BJ (cell line): ENCODE measurements at places on chromosomes 3 and 15.

DNA sequence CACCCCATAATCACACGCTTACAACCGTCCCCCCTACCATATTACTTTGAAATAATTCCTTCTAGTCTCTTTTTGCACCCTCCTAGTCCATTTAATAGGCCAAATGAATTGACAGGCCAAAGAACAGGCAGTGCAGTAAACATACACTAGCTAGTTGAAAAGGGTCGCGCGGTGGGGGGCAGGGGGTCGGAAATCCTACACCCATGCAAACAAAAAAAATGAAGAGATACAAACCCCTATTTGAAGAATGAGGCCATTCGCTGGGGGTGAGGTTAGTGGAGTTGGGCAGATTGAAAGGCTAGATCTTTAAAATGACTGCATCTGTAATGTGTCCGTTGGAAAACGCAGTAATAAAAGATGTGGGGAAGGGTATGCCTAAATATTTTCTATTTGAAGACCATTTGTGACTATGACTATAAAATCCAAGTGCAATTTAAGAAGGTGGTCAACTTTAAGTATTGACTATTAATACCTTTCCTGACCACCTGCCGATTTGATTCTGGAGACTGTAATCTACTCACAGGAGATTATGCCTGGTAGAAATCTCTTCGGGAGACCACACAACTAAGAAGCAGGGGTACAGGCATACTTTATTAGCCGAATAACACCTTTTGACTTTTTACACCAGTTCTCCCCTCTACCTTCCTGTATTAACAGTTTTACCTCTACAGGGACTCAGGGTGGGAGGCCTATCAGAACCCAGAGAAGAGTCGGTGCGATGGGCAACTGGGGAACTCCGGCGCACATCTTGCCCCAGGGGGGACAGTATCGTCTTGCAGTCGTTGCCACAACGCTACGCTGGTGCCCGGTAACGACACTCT lies 762 bp upstream of the ARL6 start:
- DNase-seq: no peak

- no peak for DNase-seq
Observed at GRCh38 chr15:48533982-48534381, 111.5 kb downstream of the FBN1 start.

GRCh38 chr15:64844576-64845145 lies 2.9 kb downstream of the PLEKHO2 start:
- DNase-seq: no peak

DNA sequence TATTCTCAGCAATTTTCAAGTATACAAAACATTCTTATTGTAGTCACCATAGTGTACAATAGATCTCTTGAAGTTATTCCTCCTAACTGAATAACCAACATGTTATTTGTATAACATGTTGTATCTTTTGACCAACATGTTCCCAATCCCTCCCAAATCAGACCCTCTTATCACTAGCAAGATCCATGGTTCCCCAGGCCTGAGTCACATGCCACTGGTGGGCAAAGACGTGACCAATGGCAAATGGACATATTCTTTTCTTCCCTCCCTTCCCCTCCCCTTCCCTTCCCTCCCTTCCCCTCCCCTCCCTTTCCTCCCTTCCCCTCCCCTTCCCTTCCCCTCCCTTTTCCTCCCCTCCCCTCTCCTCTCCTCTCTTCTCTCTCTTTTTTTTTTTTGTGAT lies 45.4 kb downstream of the AMOTL2 start:
- DNase-seq: no peak

GRCh38 chr3:125433611-125434041 lies 58.5 kb upstream of the ZNF148 start:
- DNase-seq: no peak

DNA sequence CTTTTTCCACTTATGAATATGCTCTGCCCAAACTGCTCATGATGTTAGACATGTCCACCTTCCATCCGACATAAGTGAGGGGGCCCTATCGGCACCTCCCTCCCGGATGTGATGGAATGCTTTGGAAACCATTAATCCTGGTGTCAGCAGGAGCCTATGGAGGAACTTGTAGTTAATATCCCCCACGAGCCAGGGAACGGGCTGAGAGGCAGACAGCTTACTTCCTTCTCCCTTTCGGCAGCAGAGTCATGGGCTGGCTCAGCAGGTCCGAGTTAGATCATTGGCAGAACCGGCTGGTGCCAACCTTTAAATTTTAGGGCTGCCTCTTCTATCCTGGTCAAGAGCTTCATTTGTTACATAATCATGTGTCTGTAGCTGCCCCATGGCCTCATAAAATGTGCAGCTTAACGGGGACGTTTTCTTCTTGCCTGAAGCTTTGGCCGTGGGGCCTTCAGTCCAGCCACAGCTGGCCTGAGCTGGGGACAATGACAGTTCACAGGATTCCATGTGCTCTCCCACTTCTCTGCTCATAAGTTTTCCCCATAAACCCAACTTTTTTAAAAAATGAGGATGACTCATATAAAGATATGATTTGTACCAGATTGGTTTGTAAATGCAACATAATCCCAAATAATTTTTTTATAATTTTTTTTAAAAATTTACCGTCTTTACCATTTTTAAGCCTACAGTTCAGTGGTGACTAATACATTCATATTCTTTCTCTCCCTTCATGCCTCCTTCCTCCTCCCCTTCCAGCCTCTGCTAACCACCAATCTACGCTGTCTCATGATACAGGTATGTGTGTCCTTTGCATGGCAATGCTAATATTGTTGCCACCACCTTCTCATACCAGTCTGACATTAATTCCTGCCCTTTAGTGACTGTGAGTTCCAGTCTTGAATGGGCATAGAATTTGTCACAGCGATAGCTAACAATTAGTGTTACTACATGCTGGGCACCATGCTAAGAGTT lies 62.2 kb upstream of the RGMA start:
- no peak for DNase-seq

GRCh38 chr3:95272781-95273180 lies 1209.9 kb downstream of the NSUN3 start:
- no peak for DNase-seq

DNA sequence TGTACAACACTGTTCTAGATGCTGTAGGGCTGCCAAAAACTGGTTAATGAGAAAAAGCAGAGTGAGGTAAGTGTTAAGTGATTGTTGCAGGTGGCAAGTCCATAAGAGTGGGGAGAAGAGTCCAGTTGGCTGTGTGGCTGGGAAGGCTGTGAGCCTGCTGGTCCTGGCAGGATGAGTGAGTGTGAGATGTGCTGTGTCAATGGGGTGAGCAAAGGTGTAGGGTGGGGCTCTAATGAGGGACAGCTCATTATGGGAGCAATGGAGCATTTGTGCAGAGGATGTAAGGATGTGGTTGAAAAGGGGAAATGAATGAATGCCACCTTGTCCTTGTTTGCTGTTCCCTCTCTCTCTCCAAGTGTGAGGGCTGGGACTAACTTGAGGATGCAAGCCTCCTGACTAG lies 145.3 kb upstream of the ROPN1 start:
- no peak for DNase-seq

DNA sequence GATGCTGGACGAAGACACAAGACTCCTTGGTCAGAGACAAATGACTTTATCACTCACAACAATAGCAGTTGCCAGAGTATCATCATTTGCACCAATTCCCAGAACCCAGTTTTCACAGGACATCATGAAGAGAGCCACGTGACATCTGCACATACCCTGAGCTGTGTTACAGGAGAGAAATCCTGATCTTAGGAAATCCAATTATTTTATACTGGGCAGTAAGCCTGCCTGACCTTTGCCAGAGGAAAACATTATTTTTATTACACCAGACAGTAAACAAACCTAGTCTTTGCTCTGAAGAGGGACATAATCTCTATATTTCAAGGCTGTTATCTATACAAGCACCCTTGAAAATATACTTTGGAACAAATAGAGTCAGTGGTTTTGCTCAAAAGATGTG lies 77.4 kb downstream of the ZBBX start:
- DNase-seq: no peak

DNA sequence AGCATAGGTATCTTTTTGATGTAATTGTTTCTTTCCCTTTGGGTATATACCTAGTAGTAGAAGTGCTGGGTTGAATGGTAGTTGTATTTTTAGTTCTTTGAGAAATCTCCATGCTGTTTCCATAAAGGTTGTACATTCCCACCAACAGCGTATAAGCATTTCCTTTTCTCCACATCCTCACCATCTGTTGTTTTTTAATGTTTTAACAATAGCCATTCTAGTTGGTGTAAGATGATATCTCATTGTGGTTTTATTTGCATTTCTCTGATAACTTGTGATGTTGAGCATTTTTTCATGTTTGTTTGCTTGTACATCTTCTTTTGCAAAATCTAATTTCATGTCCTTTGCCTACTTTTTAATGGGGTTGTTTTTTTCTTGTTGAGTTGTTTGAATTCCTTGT lies 80.0 kb upstream of the TMC3 start:
- DNase-seq: no peak

DNA sequence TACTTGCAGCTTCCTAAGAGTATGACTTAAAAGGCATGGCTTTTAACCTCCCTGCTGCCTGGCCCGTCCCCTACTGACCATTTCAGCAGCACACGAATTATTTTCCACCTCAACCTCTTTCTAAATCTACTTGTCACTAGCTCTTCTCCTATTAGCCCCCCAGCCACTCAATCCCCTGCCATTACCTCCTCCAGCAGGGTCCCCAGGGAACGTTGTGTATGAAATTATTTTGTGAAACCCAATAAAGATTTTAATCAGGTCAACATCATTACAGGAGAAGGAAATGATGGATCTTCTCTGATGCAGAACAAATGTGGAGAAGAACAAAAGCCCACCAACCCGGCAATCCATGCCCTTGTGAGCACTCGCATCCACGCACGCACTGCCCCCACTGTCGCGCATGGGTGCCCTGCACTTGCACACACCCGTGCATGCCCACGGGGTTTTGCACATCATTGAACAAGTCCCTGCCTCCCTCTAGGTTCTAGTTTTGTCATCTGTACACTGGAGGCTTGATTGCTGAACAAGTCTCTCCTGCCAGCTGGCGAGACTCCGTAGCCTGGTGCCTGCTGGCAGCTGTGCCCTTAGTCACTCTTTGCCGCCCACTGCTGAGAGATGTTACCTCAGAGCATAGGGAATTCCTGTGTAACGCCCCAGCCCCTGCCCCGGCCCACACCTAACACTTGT lies 51.6 kb downstream of the LINGO1 start:
- no peak for DNase-seq

DNA sequence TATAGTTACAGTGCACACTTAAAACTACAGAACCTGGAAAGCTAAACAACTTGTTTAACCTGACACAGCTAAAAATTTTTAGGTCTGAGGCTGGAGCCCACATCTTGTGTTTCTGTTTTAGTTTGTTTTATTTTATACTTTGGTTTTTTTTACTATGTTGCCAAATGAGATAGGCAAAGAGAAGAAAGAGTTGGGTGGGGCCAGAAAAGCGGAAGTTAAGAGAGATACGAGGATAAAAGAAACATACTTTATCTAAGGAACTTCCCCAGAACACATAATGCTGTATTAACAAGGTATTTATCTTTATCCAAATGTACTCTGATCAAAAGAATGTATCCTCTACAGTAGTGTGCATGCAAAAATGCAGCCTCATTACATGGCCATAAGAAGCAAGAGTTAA lies 1145.7 kb downstream of the EPHA3 start:
- DNase-seq: no peak

GRCh38 chr3:120850381-120851295 lies 57.4 kb upstream of the STXBP5L start:
- DNase-seq: no peak

DNA sequence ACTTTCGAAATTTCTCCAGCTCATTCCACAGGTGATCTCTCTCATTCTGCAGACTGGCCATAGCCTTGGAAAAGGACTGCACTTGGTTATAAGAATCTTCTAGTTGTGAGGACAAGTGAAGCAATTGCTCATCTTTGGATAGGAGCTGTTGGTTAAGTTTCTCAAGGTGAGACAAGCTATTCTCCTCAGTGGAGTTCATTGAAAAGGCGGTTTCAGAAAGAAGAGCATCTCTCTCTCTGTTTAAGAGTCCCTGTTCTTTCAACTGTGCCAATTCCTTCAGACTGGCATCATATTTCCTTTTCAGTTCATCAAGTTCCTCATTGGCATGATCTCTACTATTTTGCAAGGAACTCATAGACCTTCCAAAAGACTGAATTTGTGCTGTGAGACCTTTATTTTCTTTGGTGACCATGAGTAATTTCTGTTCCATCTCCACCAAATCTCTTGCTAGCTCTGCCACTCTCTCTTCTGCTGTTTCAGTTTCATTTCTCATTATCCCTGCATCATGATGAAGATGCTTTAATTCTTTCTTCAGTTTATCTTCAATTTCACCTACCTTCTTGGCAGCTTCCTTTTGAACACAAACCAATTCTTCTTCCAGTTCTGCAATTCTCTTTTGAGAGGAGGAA lies 30.2 kb upstream of the HCLS1 start:
- no peak for DNase-seq

DNA sequence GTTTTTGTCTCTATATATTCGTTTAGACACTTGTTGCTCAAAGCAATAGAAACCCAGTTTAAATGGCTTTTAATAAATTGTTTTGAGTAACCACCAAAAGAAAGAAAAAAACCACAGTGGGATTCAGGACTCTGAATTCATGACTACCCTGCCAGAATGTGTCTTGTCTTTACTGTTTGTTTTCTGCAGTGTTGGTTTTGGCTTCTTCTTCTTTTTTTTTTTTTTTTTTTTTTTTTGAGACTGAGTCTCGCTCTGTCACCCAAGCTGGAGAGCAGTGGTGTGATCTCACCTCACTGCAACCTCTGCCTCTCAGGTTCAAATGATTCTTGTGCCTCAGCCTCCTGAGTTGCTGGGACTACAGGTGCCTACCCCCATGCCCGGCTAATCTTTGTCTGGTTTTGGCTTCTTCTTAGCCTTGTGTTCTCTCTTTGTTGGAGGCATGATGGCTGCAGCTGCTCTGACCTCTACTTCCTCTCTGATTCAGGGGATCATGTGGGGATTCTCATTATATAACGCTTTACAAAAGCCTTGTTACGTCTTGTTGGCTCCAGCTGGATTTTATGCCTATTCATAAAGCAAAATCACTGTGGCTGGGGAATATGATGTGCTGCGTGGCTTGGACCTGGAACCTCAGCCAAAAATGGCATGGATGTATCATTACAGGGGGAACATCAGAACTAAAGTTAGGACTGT lies 54.0 kb downstream of the PLS1 start:
- no peak for DNase-seq

DNA sequence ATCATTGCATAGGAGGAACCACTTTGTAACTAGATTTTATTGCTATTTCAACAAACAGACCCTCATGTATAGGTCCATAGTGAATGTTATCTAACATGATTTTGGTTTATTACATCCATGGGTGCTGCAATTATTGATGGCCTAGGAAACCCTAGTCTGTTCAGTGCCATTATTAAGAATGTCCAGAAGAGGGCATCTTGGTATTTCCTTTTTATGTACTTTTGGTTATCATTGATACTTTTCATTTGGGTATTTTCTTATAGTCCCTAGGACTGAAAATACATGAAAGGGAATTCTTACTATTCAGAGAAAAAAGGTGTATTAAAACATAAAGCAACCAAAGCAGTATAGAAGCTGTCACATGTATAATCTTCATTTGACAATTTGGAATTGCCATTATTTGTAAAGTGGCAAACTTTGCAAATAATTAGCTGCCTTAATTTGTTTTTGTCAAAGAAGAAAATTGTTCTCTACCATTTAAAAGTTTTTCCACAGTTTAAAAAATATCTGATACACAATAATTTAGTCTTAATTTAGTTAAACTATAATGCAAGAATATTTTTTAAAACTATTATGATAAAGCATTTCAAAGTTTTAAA lies 48.7 kb downstream of the CNOT10 start:
- DNase-seq: peak; percentile 19
